Vein endothelial cell (primary cell): ENCODE measurements at places on chromosomes 4 and X. TPM values are rescaled to one million over a fixed set of nuclear protein-coding genes. Genes with fewer than 3 reads are reported as not detected.

Gene DCAF4L1
- total RNA-seq: 0.19 and 0.33 TPM in 2 replicates

Gene SLC38A5
- 10.1 and 44.5 TPM in 2 replicates for total RNA-seq

Gene RBM47
- 0.10 TPM in 1 of 2 replicates, not detected in the other for total RNA-seq

Gene RPA4
- total RNA-seq: 2.9 and 4.5 TPM in 2 replicates

Gene USP51
- total RNA-seq: 1.7 and 2.0 TPM in 2 replicates
